ENCODE measurements at places on chromosomes 11 and 22. TPM values are rescaled to one million over a fixed set of nuclear protein-coding genes. Genes with fewer than 3 reads are reported as not detected.

Gene OR8B4
- not detected for total RNA-seq

Gene PHOX2A
- total RNA-seq: 1.0 TPM

Gene AKIP1
- total RNA-seq: 45.6 TPM

DNA sequence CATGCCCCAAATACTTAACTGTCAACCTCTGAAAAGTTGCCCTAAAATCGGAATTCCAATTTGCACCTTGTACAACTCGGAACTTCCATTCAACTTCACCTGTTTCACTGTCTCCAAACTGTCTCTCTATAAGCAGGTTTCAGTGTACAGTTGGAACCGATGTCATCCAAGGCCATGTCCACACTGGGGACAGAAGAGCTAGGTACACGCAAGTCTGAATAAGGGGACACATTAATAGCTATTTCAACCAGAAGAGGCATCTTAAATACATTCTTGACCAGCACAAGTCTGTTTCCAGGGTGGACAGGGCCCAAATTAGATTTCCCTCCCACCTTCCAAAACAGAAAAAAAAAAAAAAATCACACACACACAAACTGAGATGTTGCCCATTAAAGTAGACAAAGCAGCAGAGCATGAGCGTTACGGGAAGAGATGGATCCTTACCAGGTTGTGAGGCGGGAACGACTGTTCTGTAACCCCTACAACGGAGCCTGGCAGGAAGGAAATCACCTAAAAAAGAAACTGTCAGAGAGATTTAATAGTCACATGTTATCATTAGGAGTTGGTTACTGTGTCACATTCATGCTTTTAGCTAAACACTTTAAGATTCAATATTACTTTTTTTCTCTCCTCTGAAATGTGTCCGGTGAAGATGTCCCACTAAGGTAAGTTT is 1.7 kb downstream of the CREBZF start:
- ATAC-seq: no peak

- ATAC-seq: peak; percentile 19
Observed at GRCh38 chr11:47185305-47186075, 744 bp downstream of the PACSIN3 start.

DNA sequence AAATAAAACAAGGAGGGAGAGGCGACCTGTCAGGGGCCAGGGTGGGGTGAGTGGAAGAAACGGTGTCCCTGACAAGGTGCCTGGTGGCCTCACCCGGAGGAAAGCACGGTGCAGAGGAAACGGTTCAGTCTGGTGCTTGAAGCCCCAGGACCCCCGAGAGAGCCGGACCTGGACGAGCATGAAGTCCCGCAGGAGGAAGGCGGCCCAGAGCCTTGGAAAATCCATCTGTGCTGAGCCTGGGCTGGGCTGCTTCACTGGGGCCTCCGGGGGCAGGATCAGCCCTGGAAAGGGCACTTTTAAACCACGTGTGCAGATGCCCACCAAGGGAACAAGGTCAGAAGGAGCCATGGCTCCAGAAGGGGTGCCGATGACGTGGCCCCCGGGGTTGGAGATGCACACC is 467.3 kb downstream of the OPCML start:
- ATAC-seq: no peak

GRCh38 chr22:47633111-47633510 is 870.7 kb downstream of the TBC1D22A start:
- ATAC-seq: no peak

DNA sequence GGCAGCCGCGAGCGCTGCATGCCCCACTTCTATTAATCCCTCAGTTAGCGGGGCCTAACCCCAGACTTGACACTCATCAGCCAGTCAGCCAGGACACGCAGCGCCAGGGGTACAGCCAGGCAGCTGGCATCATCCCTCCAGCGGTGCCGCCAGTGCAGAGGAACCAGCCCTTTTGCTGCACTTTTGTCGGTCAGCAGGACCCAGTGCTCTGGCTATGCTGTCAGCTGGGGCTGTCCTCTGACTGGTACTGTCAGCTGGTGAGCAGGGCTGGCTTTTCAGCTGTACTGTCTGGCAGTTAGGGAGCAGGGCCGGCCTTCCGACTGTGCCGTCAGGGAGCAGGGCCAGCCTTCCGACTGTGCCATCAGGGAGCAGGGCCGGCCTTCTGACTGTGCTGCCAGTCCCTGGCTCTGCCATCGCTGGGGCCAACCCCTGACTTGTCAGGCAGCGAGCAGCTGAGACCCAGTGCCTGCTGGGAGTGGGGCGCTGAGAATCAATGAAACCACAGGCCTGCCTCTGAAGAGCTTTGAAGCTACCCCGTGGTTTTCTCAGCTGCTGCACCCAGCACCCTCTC is 115.4 kb downstream of the KIAA1671 start:
- ATAC-seq: no peak

DNA sequence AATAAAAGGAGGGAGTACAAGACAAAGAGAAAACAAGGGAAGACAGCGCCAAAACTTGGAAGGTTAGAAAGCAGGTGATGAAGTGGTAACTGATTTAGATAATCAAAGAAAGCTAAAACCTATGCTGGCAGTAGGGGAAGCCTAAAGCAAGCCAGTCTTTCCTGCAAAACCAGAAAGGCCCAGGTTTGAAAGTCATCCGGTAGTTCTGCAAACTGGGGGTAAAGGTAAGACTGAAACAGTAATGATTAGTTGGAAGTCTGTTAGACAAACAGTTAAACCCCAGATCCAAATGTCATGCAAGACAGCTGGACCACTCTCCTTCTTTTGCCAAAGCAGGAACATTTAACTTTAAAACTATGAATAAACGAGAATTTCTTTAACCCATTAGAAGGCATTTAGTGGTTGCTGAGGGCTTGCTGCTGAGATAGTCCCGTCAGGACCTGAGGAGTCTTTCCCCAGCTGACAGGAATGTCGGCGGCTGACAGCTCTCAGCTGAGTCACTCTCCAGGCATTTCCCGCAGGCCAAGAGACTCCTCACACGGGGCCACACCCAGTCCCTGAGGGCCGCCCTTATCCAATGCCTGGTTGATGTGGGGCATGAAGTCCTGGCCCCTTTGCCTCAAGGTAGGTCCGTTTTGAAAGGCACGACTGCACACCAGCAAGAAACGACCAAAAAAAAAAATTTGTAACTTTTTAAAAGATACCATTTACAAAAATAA is 36.3 kb upstream of the CFAP300 start:
- ATAC-seq: peak; percentile 78

DNA sequence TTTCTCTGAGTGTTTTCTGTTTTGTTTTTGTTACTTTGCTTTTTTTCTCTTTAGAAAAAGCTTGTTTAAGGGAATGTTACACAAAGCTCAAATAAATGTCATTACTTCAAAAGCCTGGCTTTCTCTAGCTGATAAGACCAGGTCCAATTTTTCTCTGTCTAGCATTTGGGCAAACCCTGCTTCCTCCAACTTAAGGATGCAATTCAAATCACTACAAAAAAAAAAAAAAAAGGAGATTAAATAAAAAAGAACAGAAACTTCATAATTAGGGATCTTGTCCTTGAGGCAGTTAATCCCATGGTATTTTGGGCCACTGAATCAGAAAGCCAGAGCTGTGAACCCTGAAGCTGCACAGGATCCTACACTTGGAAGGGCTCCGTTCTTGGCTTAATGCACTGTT is 480.8 kb upstream of the KIRREL3 start:
- ATAC-seq: no peak

GRCh38 chr11:70471254-70471653 is 72.9 kb downstream of the CTTN start:
- ATAC-seq: peak; percentile 29

GRCh38 chr11:12377824-12378593 is 638 bp downstream of the PARVA start:
- ATAC-seq: peak; percentile 85

DNA sequence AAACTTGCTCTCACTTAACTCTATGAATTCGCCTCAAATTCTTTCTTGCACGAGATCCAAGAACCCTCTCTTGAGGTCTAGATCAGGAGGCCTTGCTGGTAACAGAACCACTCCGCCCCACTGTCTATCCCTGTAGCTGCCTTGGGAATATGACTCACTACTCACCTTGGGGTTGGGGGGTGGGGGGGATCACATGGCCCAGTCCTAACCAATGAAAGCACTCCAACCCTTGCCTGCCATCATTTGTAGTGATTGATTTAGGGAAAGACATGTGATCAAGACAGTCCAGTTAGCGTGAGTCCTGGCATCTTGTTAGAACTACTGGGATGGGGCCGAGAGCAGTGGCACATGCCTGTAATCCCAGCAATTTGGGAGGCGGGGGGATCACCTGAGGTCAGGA is 4.8 kb upstream of the MRTFA start:
- peak; percentile 14 for ATAC-seq

GRCh38 chr22:18096823-18097222 is 13.8 kb upstream of the TUBA8 start:
- no peak for ATAC-seq
